Endothelial cell of umbilical vein (primary cell): ENCODE measurements at places on chromosomes 11 and 22. TPM values are rescaled to one million over a fixed set of nuclear protein-coding genes. Genes with fewer than 3 reads are reported as not detected.

The SYT8 gene
- not detected in 2 replicates for total RNA-seq

The POLR3H gene
- 39.4 and 42.3 TPM in 2 replicates for total RNA-seq

The IL18 gene
- total RNA-seq: 1.5 and 1.6 TPM in 2 replicates

GRCh38 chr11:92804388-92804966 lies 165.0 kb upstream of the MTNR1B start:
- no peak for DNase-seq

DNA sequence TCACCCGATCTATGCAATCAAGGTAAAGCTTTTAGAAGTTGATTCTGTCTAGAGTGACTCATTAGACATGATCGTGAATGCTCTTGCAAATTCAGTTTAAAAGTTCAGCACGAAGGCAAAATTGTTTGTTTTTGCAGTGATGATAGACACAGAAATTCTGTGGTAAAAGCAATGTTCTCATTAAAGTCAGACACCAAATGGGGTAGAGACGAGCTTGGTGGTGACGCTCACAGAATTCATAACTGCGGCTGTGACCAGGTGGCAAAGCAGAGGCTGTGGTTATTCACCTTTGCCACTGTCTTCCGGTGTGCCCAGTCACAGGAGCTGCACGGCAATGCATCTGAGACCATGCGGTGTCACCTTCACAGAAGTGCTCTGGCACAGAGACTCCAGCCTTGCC lies 83.4 kb downstream of the WNT7B start:
- DNase-seq: no peak

GRCh38 chr11:17563231-17563646 lies 16.2 kb downstream of the OTOG start:
- no peak for DNase-seq

GRCh38 chr11:72511393-72512047 lies 77.2 kb upstream of the CLPB start:
- DNase-seq: no peak

GRCh38 chr22:11066458-11067285 lies 4461.3 kb upstream of the OR11H1 start:
- DNase-seq: no peak

DNA sequence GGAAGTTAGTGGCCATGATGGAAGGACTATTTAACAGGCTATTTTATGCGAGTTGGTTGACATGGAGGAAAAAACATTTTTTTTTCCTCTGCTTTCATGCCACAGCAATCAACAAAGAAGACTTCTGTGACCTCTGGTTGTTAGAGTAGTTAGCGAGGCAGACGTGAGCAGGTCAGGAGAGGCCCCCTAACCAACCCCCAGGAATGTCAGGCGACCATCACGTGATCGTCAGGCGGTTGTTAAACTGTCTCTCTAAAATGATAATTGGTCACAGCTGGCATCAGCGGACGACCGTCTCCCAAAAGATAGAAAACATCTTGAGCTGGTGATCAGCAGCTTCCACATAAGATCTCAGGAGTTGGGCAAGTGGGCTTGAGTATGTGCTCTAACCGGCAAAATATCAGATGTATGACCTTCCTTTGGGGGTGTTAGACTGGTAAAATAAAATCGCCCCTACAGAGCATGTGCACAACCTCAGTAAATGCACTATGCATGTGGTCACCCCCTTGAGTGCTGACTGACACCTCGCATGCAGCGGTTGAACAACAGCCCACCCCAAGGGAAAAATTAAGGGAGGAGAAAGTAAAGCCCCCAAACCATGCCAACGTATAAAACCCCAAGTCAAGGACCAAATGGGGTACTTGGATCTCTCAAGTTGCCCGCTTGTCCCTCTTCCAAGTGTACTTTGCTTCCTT lies 20.9 kb upstream of the NARS2 start:
- DNase-seq: no peak

DNA sequence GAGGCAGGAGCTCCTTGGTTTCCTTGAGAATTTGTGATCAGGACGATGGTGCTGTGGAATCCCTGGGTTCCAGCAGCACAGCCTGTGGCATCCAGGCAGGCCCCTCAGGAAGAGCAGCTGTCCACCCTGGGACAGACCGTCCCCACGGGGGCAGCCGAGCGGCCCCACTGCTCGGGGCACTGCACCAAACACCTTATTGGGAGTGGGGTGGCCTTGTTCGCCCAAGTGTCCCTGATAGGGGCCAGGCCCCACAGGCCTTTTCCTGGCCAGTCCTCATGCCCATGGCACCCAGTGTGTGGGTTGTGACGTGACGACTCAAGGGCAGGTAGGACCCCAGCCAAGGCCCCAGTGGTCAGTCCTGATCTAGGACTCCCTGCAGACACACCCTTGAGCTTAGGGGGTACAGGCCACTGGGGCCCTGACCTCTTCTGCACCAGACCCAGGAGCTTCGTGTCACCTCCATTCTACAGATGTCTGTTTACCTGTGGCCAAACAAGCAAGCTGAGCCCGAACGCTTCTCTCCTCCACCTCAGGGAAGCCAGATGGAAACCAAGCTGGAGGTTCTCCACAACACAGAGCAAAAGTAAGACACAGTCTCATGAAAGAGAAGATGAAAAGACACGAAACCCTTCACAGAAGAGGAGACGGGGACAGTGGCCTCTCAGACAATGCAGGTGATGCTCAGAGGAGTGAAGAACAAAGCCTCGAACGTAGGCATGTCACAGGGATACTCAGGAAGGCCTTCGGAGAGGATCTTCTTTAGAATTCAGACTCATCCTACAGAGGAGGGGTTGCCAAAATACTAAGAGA lies 1.6 kb upstream of the BRD1 start:
- no peak for DNase-seq
